ENCODE measurements at places on chromosomes 4 and X. TPM values are rescaled to one million over a fixed set of nuclear protein-coding genes. Genes with fewer than 3 reads are reported as not detected.

DNA sequence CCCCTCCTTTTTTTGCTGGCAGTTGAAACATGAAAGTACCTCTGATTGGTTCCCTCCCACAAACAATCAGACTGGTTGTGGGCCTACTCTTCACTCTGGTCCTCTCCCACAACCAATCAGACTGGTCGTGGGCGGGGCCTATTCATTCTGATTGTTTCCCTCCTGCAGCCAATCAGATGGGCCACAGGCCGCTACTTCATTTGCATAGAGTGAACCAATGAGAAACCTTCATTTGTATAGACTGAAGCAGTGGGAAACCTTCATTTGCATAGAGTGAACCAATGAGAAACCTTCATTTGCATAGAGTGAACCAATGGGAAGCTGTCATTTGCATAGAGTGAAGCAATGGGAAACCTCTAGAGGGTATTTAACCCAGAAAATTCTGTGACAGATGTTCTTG is 55.2 kb downstream of the TRMT44 start:
- no peak for DNase-seq

DNA sequence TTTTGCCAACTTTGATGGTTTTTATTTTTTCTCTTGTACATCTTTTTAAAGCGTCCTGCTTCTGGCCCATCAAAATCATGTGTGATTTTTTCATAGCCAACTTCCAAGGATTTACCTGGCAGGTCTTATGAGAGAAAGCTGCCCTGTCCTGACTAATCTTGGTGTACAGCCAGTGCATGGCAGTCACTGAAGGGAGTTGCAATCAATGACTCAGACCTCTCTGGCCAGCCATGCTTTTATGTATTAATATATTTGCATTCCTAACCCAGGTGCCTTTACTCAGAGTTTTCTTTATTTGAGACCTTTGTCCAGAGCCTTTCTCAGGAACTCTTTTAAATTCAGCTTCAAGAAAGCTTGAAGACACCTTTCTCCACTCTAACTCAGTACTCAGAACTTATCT is 691.5 kb upstream of the HTR2C start:
- DNase-seq = no peak

GRCh38 chr4:26094911-26095310 is 180.9 kb downstream of the SMIM20 start:
- no peak for DNase-seq

DNA sequence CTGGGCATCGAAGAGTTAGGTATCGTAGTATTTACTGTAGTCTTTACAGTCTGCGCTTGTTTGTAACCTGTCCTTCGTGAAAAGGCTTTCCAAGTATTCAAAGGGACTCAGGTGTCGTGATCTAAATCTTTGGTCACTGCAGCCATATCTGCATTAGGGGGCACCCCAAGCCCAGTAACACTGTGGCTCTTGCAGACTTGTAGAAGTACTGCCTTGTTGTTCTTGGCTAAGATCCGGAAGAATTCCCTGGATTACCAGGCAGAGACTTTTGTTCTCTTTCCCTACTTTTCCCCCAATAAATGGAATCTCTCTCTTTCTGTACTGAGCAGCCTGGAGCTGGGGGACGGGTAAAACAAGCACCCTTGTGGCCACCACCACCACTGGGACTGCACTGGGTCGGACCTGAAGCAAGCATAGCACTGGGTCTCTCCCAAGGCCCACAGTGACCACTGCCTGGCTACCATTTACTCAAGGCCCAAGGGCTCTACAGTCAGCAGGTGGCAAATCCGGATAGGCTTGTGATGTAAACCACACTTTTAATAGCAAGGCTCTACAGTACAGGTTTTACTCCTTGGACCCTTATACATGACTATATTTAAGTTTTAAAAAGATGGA is 12.0 kb downstream of the CXorf58 start:
- no peak for DNase-seq

Gene KLHL13
- total RNA-seq = not detected

- DNase-seq = no peak
Observed at GRCh38 chr4:169340834-169341233, 70.1 kb upstream of the SH3RF1 start.

DNA sequence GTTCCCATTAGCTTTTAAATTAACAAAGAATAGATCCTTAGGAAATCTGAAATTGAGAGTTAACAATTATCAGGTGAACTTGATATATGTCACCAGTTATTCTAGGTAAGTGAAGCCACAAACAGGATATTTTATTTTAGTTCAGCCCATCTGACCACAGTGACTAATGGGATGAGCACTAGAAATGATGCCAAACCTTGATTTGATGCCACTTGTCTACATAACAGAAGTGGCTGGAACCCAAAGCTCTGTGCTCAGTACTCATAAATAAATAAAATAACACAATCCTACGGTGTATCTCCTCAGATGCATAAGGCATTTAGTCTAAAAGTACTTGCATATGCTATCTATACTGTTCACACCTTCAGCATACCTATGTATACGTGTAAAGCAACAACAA is 12.2 kb downstream of the SLITRK4 start:
- DNase-seq = no peak

Gene NHS
- total RNA-seq = 4.3 TPM

GRCh38 chrX:9396930-9397329 is 67.9 kb upstream of the TBL1X start:
- no peak for DNase-seq

DNA sequence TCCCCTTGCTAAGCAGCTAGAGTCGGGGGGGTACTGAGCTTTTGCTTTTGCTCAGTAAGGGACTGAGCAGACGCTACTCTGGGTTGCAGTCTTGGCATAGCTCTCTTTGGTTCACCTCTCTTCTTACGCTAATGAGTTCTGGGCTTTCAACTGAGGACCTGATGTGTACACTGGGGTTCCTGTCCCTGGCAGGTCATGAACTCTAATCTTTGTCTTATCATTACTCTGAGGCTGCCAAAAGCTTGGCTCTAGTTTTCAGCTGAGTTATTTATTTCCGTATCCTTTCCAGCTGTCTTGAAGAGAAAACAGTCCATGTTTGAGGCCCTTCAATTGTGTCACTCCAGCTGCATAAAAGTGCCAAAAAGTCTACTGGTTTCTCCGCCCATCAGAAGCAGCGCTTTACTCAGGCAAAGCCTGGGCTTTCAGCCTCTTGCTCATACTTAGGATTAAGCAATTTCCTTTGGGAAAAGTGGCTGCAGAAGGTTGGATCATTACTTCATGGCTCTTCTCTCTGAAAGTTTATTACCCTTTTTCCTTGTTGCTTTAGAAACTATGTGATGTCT is 121.0 kb upstream of the STOX2 start:
- no peak for DNase-seq

Gene RPA4
- total RNA-seq = 0.24 TPM

GRCh38 chrX:133171962-133172708 is 46.0 kb downstream of the TFDP3 start:
- no peak for DNase-seq

DNA sequence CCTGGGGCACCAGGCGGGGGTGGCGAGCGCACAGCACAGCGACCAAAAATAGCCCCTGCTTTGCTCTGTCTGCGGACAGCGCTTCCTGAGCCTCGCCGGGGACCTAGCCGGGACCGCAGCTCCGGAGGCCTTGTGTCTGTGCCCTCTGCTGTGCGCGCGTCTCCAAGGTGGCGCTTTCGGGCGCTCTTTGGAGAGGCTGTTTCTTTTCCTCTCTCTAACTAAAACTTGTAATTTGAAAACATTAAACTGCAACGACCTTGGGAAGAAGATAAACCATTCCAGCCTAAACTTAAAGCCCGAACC is 3.4 kb downstream of the ARX start:
- DNase-seq = no peak

Gene SOWAHD
- 1.5 TPM for total RNA-seq

GRCh38 chr4:2790583-2791517 is 2.0 kb upstream of the SH3BP2 start:
- no peak for DNase-seq

Gene FAM90A26
- not detected for total RNA-seq

GRCh38 chr4:62360156-62360545 is 1160.0 kb downstream of the ADGRL3 start:
- no peak for DNase-seq

DNA sequence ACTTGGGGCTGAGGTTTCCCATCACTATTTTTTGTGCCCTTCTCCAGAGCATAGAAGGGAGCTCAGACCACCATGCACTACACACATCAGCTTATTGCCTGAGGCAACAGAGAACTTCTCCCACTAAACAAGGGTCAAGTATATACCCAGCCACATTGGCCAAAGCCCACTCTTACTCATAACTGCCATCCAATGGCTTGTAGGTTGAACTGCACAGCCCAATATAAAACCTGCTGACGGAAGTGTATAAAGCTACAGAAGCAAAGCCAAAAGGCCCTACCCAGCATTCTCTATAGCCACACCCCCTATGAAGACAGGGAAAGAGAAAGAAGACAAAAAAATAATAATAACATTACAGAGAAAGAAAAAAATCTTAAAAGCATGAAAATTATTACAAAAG is 139.7 kb downstream of the LRBA start:
- no peak for DNase-seq

GRCh38 chr4:95835672-95836071 is 4.2 kb upstream of the PDHA2 start:
- DNase-seq = no peak

GRCh38 chr4:159269956-159270355 is 167.1 kb downstream of the RAPGEF2 start:
- no peak for DNase-seq

DNA sequence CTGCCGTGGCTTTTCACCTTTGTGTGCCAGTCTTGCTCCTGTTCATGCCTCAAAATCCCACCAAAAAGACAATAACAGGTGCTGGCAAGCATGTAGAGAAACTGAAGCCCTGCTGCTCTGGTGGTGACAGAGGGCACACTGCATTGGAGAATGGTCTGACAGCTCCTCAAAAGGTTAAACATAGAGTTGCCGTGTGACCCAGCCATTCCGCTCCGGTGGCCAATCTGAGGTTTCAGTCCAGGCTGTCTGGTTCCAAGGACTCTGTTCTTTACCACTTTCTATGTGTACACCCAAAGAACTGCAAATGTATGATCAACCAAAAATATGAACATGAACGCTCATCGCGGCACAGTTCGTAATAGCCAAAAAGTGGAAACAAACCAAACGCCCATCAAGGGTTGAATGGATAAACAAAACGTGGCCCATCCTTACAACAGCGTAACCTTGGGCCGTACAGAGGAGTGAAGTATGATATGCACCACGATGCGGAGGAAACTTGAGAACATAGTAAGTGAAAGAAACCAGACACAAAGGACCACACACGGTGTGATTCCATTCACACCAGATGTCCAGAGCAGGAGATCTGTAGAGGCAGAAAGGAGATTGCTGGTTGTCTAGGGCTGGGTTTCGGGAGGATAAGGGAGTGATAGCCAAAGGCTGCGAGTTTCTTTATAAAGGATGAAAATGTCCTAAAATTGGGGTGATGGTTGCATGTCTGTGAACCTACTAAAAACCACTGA is 33.6 kb upstream of the WFS1 start:
- peak; percentile 63 for DNase-seq

DNA sequence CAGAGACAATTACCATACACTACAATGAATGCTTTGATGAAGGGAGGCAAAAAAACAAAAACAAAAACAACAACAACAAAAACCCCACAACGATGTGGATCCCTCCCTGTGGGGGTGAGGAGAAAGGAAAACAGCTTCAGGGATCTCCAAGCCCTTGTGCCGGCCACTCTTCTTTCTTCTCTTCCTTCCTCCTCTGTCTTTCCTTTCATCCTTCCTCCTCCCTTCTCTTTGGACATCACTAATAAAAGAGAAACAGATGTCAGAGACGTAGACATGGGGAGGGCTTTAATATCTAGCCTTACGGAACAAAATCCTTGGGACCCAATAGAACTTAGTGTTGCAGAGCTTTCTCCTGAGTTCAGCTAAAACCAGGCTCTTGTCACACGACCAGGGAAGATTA is 18.8 kb upstream of the STX18 start:
- DNase-seq = no peak

GRCh38 chr4:35461931-35462659 is 782.2 kb downstream of the ARAP2 start:
- DNase-seq = no peak

Gene KIAA1210
- total RNA-seq = not detected

- DNase-seq = no peak
Observed at GRCh38 chrX:2901367-2902036, 27.6 kb downstream of the ARSD start.

Gene YIPF7
- not detected for total RNA-seq

Gene PNMA5
- total RNA-seq = not detected

Gene SOX3
- total RNA-seq = not detected

- DNase-seq = no peak
Observed at GRCh38 chr4:57460967-57461366, 350.8 kb upstream of the IGFBP7 start.

Gene TEX13C
- total RNA-seq = not detected

Gene ZNF280C
- 5.6 TPM for total RNA-seq

GRCh38 chrX:103330681-103331288 is 746 bp downstream of the TCEAL7 start:
- DNase-seq = no peak

DNA sequence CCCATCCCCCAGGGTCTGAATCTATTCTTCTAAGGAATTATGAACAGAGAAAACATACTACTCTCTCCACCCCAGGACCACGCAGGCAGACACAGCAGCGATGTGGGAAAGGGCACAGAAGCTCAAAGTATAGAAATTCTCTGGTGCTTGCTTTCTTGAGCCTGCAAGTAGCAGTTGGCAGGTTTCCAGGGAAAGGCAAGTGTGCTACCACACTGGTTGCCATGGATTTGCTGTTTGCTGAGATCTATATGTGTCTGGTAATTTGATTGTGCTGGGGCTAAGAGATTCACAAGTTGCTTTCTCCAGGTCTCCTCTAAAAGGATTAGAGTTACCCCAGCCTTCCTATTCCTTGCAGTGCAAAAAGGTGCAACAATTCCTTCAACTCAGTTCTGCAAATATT is 83.1 kb downstream of the GUCY2F start:
- DNase-seq = no peak

- DNase-seq = no peak
Observed at GRCh38 chr4:182093431-182093831, 149.8 kb upstream of the TENM3 start.

Gene ZNF41
- 6.3 TPM for total RNA-seq

DNA sequence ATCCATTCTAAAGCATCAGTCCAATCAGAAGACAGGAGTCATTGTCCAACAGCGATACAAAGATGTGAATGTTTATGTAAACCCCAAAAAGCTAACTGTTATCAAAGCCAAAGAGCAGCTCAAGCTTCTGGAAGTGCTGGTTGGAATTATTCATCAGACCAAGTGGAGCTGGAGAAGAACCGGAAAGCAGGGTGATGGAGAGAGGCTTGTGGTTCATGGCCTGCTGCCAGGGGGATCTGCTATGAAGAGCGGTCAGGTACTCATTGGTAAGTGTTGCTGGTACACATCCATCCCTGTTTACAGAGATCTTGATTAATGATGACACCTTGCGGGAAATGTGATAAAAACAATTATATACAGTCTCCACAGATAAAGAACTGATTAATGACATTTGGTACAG is 11.0 kb downstream of the INTU start:
- DNase-seq = no peak

Gene SOD3
- 3.4 TPM for total RNA-seq

Gene RNF212
- 3.5 TPM for total RNA-seq
